Stimulated activated CD8-positive, alpha-beta memory T cell treated with anti-CD3 and anti-CD28 coated beads, Interleukin-15, amount 100 ng/mL, for 24 hours (primary cell): ENCODE measurements at places on chromosomes 2 and 18.

- DNase-seq = no peak
Observed at GRCh38 chr2:7471185-7471584, 554.0 kb downstream of the RNF144A start.

- no peak for DNase-seq
Observed at GRCh38 chr2:72827966-72828646, 2.3 kb upstream of the EXOC6B start.

DNA sequence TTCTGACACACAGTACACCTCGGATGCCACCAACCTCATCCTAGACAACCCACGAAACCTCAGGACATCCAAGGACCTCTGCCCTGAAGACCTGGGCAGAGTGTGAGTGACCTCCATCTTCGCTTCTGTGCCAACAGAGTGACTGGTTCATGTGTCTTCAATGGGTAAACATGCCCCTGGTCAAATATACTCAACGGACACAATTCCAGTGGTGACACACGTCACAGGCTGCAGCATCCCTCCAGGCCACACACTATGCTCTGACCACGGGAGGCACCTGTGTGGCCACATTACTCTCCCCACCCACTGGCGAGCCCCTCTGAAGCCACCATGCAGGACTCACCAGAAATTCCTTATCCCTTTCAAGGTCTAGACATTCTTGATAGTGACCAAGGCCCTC, 85.2 kb downstream of the GALR1 start:
- no peak for DNase-seq

DNA sequence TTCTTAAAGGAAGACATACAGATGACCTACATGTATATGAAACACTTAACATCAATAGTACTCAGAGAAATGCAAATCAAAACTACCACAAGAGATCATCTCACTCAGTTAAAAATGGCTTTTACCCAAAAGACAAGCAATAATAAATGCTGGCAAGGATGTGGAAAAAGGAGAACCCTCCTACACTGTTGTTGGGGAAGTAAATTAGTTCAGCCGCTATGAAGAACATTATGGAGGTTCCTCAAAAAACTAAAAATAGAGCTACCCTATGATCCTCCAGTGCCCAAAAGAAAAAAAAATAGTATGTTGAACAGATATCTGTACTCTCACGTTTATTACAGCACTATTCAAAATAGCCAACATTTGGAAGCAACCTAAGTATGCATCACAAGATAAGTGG, 1579.4 kb upstream of the TMEFF2 start:
- no peak for DNase-seq
